NCI-H2227 treated with DMSO at 0.1 percent for 48 hours (cell line): ENCODE measurements at places on chromosomes 2 and 18.

DNA sequence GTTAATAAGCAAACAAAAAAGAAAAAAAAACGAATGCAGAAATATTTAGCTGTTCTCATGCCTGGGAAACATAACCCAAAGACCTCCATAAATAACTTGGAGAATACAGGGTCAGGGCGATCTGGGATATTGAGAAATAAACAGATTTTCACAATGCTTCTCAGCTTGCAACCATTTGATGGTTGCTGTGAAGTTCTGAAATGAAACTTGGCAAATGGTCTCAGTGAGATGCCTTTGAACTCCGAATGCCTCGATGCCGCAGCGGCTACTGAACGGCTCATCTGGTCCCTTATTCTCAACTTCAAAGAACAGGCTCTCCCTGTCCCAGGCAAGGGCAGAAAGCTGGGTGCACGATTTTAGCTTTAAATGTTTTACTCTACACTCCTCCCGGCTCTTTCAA is 78.1 kb downstream of the ZNF516 start:
- no peak for DNase-seq

DNA sequence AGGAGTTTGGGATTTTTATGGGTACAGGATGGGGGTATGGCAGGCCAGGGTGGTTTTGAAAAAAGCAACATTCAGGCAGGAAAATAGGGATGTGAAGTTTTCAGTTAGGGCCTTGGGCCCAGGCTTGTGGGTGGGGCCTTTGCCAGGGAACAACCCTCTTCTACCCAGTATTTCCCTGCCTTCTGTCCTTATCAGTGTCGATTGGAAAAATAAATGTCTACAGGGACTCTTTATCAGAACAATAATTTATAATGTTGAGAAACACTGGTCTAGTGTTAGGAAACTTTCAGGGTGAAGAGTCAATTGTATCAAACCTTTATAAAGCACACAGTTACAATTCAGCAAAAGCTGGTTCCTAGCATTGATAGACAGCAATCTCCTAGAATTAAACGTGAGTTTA is 214.1 kb upstream of the NABP1 start:
- no peak for DNase-seq

DNA sequence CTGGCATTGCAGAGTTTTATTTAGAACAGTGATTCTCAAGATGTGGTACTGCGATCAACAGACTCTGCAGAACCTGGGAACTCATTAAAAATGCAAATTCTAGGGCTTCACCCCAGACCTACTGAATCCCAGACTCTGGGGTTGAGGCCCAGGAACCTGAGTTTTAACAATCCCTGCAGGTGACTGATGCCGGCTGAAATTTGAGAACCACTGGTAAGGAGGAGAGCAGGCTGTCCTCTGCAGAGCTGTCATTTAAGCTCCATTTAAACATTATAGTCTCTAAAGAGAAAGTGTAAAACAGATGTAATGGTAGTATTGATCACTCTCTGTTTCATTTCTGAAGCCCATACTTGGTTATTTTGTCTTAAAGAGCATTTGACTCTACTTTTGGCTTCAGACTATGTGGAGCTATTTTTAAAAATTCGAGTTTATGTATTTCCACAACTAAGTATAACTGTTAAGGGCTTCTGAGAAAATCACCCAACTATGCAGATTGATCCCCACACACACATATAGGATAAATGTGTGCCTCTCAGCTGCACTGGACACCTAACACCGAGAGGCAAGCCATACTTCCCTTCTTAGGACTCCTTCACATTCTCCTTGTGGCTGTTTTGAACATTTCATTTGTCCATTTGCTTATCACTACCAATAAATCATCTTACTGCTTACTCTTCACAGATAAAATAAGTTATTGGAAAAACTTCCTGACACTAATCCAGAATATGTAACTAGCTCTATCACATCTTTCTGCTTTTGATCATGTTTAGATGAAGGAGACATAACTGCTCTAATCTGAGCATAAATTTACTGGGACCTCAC is 487.5 kb downstream of the DLGAP1 start:
- no peak for DNase-seq

- DNase-seq: no peak
These were observed 112.8 kb downstream of the NBAS start for GRCh38 chr2:15448250-15448839.

DNA sequence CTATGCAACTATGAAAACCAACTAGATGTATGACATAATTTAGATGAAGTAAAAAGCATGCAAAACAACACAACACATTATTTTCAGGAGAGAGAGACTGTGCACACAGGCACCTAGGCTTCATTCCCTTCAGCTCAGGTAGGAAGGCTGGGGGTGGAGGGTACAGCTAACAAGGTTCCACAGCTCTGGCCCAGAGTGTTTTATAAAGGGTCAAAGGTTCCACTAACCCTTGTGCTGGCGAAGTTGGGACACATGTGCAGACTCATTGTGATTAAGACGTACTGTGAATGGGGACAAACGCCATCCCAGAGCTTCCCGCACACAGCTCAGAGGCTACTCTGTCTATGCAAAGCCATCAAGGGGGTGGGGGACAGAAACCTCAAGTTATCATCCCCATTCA is 19.1 kb downstream of the CCDC93 start:
- DNase-seq: no peak

- DNase-seq: no peak
These were observed 337.5 kb upstream of the NT5C1B start for GRCh38 chr2:18926631-18927524.

DNA sequence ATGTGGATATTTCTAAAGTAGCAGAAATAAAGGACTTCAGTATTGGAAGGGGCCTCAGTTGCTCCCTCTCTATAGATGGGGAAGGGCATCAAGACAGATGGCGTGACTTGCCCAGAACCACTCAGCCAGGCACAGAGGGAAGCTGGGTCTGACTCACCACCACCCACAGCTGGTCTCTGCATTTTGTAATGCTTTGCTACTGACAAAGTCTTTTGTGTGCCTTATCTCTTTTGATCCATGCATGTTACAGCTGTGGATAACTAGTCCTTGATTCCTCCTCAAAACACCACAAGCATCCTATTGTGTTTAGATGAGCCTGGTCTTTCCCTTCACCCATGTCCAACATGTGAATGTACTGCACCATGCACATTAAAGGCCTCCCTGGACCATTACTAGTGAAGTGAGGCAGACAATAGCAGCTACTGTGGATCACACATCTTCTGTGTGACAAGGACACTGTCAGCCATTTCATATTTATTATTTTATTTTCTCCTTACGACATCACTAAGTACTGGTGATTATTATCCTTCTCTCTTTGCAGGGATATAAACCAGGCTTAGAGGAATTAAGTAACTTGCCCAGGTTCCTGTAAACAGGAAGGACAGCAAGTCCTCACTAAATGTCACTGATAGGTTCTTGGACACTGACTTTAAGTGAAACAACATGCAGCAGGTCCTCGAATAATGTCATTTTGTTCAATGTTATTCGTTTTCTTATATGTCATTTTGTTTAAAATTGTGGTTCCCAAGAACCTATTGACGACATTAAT is 29.6 kb upstream of the IL37 start:
- DNase-seq: no peak

DNA sequence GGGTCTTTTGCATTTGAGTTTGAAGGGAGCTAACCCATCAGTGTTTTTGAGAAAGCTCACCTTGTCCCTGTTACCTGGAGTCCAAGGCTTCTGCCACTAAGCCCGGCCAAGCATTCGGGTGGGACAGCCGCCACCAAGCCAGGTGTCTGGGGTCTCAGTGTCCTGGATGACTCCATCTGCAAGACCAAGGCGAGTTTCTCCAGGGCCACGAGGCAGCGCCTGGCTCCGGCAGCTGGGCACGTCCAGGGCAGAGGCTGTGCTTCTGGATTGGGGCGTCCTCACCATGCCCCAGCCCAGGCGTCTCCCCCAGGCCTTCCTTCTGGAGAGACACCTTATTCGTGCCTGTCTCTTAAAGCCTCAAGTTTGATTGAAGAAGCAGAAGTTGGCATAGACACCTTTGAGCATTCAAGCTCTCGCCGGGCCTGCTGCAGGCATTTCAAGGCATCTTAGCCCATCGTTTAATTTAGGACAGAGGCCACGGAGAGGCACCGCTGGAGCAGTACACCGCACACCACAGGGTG is 24.9 kb downstream of the MLPH start:
- DNase-seq: no peak

DNA sequence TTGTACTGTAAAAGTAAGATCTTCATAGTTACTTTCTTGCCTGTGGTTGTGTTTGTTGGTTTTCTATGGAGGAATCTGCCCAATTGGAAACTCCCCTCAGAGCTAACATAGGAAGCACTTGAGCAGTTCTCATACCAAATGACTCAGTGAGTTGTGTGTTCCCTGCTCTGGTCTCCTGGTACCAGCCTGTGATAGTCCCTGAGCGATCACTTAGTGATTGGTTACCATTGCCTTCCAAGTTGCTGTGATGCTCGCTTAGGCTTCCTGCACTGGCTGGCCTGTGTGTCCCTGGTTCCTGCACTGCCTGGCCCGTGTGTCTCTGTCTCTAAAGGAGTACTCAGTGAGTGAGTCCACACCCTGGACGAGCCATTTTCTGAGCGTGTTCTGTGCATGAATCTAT is 133.0 kb downstream of the MAP4K4 start:
- DNase-seq: no peak

- no peak for DNase-seq
These were observed 72.2 kb downstream of the LNPK start for GRCh38 chr2:175929850-175930249.

- DNase-seq: no peak
These were observed 251.1 kb downstream of the SP3 start for GRCh38 chr2:173713904-173714555.

- no peak for DNase-seq
These were observed 117.6 kb upstream of the REV1 start for GRCh38 chr2:99607454-99607853.

- no peak for DNase-seq
These were observed 5.2 kb downstream of the ARHGAP25 start for GRCh38 chr2:68739595-68740399.

GRCh38 chr18:31278609-31279071 is 39.3 kb upstream of the DSG1 start:
- DNase-seq: no peak

DNA sequence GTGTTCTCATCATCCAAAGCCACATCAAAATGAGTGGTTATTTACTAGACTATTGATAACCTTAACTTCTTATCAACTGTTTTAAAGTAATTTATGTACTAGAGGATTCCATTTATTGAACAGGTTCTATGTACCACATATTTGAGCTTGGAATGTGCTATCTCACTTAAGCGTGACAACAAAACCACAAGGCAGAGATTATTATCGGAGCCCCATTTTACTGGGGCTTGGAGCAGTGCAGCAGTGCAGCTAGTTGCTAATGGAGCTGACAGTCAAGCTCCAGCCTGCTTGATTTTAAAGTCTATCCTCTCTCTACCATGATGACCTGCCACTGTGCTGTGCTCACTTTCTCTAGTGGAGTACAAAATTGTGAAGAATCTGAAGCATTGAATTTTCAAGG is 24.6 kb downstream of the GCG start:
- DNase-seq: no peak

GRCh38 chr2:200667413-200667812 is 81.6 kb downstream of the AOX1 start:
- no peak for DNase-seq

- peak; percentile 32 for DNase-seq
These were observed 86.0 kb downstream of the OSBPL6 start for GRCh38 chr2:178280244-178280852.
